Esophagus muscularis mucosa (tissue), 4 donors: ENCODE measurements at places on chromosomes 1 and 21. TPM values are rescaled to one million over a fixed set of nuclear protein-coding genes. Genes with fewer than 3 reads are reported as not detected.

- DNase-seq, result no peak
These were observed 158.4 kb downstream of the TRABD2B start for GRCh38 chr1:47838562-47839432.

DNA sequence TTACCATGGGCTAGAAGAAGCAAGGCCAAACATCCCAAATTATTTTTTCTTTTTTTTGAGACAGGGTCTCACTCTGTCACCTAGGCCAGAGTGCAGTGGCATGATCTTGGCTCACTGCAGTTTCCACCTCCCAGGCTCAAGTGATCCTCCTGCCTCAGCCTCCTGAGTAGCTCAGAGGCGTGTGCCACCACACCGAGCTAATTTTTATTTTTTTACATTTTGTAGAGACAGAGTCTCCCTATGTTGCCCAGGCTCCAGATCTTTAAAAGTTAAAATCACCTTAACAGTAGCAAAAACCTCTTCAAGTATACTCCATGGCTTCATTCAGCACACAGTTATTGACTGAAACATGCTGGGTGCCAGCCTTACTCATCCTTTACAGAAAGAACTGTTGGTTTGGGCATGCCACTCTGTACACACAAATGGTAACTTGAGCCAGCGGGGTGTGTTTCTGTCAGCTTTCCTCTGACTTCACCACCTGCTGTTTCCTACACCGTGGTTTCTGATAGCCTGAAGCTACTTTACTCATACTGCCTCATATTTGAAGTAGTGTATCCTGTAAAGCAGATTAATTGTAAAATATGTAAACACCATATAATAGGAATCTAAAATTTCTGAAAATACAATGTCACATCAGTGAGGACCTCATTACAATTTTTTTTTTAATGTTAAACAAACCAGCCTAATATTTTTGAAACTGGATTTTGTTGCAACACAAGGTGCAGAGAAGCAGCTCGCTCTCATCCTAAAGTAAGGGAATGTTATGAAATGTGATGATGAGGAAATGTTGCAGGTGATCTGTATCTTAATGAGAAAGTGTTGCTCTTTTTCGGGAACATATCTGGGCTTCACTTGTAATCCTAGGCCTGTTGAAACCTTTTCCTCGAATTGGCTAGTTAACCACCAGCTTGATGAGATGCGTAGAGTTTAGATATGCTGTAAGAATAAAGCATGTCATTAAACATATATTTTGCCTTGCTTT is 113.9 kb downstream of the ATP5PO start:
- DNase-seq, result no peak

- DNase-seq, result no peak
These were observed 63.0 kb downstream of the DISP1 start for GRCh38 chr1:222877854-222878253.

DNA sequence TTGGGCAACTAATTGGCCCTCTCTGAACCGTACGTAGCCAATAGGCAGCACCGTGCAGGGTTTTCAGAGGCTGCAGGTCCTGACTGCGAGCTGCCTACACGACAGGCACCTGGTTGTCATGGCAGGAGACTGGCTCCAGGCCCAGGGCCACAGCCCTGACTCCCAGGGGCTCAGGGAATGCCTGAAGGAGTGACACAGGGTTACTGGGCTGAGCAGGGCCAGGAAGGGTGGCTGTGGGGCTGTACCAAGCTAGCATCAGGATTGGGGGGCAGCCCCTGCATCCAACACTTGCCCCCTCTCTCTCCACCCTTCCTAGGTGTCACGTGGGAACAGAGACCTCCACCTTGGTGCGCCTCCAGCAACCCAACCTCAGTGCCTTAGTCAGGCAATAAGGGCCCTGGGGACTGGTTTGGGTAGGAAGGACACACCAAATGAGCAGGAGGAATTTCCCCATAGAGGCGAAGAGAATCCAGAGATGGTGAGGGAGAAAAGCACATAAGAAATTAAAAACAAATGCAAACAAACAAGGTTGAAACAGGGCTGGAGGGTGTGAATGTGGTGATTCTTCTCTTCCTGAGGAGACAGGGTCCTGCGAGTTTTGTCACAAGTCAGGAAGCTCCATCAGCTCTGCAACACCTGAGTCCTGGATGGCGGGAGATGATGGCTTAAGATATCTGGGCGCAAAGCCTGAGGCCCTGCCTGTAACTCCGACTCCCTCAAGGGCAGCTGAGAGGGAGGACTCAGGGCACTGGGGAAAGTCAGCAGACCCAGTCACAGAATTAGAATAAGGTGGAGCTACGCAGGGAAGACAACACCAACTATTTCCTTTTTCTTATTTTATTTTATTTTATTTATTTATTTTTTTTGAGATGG is 19.7 kb upstream of the RNU1-4 start:
- peak; percentile 93 for DNase-seq

DNA sequence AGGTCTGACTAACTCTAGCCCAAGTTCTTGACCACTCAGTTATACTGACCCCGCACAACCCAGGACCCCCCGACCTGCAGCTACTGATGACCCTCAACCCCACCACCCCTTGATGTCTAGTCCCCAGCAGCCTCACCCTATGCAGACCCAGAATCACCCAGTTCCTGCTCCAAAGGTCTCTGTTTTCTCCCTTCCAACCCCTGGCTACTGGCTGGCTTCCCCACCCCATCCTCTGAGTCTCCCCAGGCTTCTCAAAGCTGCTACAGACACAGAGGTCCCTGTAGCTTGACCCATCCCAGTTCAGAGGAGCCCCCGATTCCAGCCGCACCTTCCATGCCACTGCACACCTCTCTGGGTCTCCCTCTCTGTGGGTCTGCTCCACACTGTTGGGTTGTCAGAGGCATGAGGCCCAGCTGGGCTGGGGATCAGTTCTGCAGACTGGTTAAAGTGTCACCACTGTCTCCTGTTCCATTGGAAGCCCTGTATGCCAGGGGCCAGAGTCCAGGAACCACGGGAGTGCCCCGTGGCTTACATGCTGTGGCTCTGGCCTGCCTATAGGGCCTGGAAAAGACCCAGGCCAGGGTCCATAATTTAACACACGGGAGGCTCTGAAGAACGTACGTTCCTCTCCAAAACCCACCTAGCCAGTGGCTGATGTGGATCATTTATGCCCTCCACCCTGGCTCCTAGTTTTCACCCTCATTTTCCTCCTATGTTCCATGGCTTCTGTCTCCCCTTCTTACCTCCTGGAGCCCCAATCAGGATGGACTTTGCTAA is 497 bp downstream of the PKLR start:
- DNase-seq, result no peak

Gene KCNT2
- 16.6 TPM for total RNA-seq

Gene NUP210L
- total RNA-seq, result not detected
